Smooth muscle cell of the umbilical artery (primary cell): ENCODE measurements at places on chromosomes 2 and 18. TPM values are rescaled to one million over a fixed set of nuclear protein-coding genes. Genes with fewer than 3 reads are reported as not detected.

EMX1 gene
- total RNA-seq = not detected in 2 replicates

EPAS1 gene
- total RNA-seq = 58.2 and 97.2 TPM in 2 replicates

DAPL1 gene
- not detected in 2 replicates for total RNA-seq

SLC35F6 gene
- total RNA-seq = 19.6 and 23.9 TPM in 2 replicates

LRRTM4 gene
- total RNA-seq = under 0.01 TPM in 1 of 2 replicates, not detected in the other

CHRND gene
- total RNA-seq = not detected in 2 replicates

CTNNA2 gene
- 0.05 TPM in 1 of 2 replicates, not detected in the other for total RNA-seq

ALMS1 gene
- 14.6 and 23.9 TPM in 2 replicates for total RNA-seq

FEV gene
- not detected in 2 replicates for total RNA-seq

C2orf15 gene
- total RNA-seq = 0.18 TPM in 1 of 2 replicates, not detected in the other

GBX2 gene
- not detected in 2 replicates for total RNA-seq

SCTR gene
- total RNA-seq = not detected in 2 replicates

RPE gene
- 104 and 128 TPM in 2 replicates for total RNA-seq

COL3A1 gene
- total RNA-seq = 4,191 and 14,422 TPM in 2 replicates

CLK1 gene
- 64.7 and 74.4 TPM in 2 replicates for total RNA-seq

FAM136A gene
- 24.9 and 29.2 TPM in 2 replicates for total RNA-seq

FOXD4L1 gene
- total RNA-seq = 0.05 and 0.30 TPM in 2 replicates

GALNT3 gene
- total RNA-seq = 1.2 and 5.4 TPM in 2 replicates

PRKAG3 gene
- not detected in 2 replicates for total RNA-seq

WDR35 gene
- total RNA-seq = 14.6 and 18.5 TPM in 2 replicates

B4GALT6 gene
- total RNA-seq = 10.7 and 19.3 TPM in 2 replicates

ICOS gene
- not detected in 2 replicates for total RNA-seq

LIMS4 gene
- total RNA-seq = 11.9 and 18.4 TPM in 2 replicates

TPGS2 gene
- 115 and 164 TPM in 2 replicates for total RNA-seq

TGFBRAP1 gene
- 30.9 and 50.7 TPM in 2 replicates for total RNA-seq

TSPYL6 gene
- total RNA-seq = not detected in 2 replicates

PIK3C3 gene
- 76.1 and 81.1 TPM in 2 replicates for total RNA-seq

CDH2 gene
- 523 and 677 TPM in 2 replicates for total RNA-seq

ANKRD30B gene
- total RNA-seq = 0.05 TPM in 1 of 2 replicates, not detected in the other

NYAP2 gene
- not detected in 2 replicates for total RNA-seq

SRD5A2 gene
- total RNA-seq = not detected in 2 replicates

ASAP2 gene
- total RNA-seq = 30.6 and 79.5 TPM in 2 replicates

TUBB8B gene
- not detected in 2 replicates for total RNA-seq

TMEM198 gene
- total RNA-seq = 0.88 and 1.2 TPM in 2 replicates

SALL3 gene
- not detected in 2 replicates for total RNA-seq

CDH7 gene
- total RNA-seq = under 0.01 TPM in 1 of 2 replicates, not detected in the other

NCKAP5 gene
- 9.2 and 14.4 TPM in 2 replicates for total RNA-seq

CYP27A1 gene
- 1.4 and 8.0 TPM in 2 replicates for total RNA-seq

ACKR3 gene
- 0.18 TPM in 1 of 2 replicates, not detected in the other for total RNA-seq

VWC2L gene
- not detected in 2 replicates for total RNA-seq

SH3RF3 gene
- total RNA-seq = 3.4 and 6.5 TPM in 2 replicates

ANKRD30BL gene
- total RNA-seq = not detected in 2 replicates

EVA1A gene
- total RNA-seq = 39.2 and 46.8 TPM in 2 replicates

SKOR2 gene
- total RNA-seq = not detected in 2 replicates

ARID5A gene
- 3.0 and 4.4 TPM in 2 replicates for total RNA-seq

POTEI gene
- not detected in 2 replicates for total RNA-seq

LRP1B gene
- 1.2 and 3.9 TPM in 2 replicates for total RNA-seq
